Occipital lobe (tissue), 3 donors: ENCODE measurements at places on chromosomes 2 and 18. TPM values are rescaled to one million over a fixed set of nuclear protein-coding genes. Genes with fewer than 3 reads are reported as not detected.

Gene TP53I3
- 11.9 TPM for total RNA-seq

Gene RGPD4
- not detected for total RNA-seq

Gene DLGAP1
- total RNA-seq: 80.2 TPM

Gene WDR43
- 55.1 TPM for total RNA-seq

Gene CHRND
- not detected for total RNA-seq

Gene IL37
- total RNA-seq: not detected

Gene ACADL
- total RNA-seq: 9.2 TPM

Gene UGT1A6
- not detected for total RNA-seq

Gene TACR1
- total RNA-seq: 0.47 TPM

Gene RNF138
- 79.5 TPM for total RNA-seq

Gene RAX
- not detected for total RNA-seq

Gene C2orf80
- 28.7 TPM for total RNA-seq

Gene DIPK1C
- total RNA-seq: 12.3 TPM

Gene TEKT4
- total RNA-seq: 0.31 TPM

Gene TWIST2
- total RNA-seq: 0.16 TPM

Gene KIAA2012
- total RNA-seq: 0.47 TPM

Gene ATP6V1B1
- total RNA-seq: not detected

Gene DCDC2C
- total RNA-seq: 0.62 TPM

Gene GCG
- total RNA-seq: not detected

Gene BOLL
- total RNA-seq: not detected

Gene ADRA2B
- total RNA-seq: not detected

Gene VWA3B
- 0.31 TPM for total RNA-seq

Gene ASB18
- 0.78 TPM for total RNA-seq

Gene CIAO1
- 80.3 TPM for total RNA-seq

Gene TMEM37
- not detected for total RNA-seq

Gene SLC66A3
- 9.8 TPM for total RNA-seq

Gene TDRD15
- total RNA-seq: 3.0 TPM

Gene CNNM3
- 8.3 TPM for total RNA-seq

Gene THSD7B
- 20.0 TPM for total RNA-seq

Gene CDH2
- 200 TPM for total RNA-seq

Gene REG1B
- total RNA-seq: not detected

Gene MAP2
- total RNA-seq: 681 TPM

Gene CXCR1
- not detected for total RNA-seq

Gene TMEM127
- total RNA-seq: 19.7 TPM
